ENCODE measurements at places on chromosomes 5 and 9.

DNA sequence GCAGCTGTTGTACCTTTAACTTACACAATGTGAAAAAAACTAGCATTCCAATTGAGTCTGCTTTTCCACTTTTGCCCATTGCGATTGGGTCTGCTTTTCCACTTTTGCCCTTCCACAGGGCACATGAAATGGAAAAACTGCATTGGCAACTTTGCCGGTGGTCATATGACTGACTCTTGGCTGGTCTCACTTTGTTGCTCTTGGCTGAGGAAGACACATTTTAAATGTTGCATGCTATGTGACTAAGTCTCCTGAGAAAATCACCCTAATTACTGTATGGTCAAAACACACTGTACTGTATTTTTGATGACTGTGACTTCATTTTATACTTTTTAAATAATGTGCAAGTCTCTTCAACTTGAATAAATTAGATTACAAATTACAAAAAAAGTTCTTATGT, 1.6 kb upstream of the OXCT1 start:
- DNase-seq = no peak

DNA sequence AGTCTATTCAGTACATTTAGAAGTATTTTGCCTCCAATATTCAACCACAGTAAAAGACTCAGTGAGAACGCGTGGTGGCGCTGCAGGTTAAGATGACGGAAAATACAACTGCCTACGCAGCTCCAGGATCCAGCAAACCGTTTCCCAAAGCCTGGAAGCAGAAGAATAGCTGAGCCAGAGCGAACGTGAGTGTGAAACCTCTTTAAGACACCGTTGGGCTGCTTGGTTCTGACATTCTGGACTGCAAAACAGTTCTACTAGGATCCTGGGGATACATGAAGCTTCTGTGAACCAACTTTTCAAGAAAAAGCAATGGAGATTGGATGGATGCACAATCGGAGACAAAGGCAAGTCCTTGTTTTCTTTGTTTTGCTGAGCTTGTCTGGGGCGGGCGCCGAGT, at the start of gene PCDHB16:
TSS of gene PCDHB16 (plus strand) at position 140 of the 400 bp plus-strand sequence. CDS start at position 313, 173 bp downstream.
- DNase-seq = no peak

DNA sequence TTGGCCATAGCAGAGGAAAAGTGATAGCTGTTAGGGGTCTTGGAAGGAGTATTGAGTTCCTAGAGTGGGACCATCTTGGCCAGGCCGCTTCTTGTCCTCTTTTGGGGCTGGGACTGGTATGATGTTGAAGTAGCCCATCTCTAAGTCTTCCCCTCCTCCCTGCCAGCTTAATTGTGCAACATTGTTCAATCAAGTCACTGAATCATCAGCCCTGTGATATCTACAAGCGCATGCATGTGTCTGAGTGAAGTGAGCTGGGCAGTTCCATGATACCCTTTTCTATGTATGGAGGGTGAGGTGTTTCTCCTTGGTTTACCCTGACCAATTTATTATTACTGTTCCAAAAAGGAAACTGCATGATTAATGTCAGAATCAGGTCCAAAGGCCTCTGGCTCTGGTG, 112.2 kb downstream of the C9orf152 start:
- no peak for DNase-seq

GRCh38 chr5:179799644-179799973, 5.8 kb downstream of the LTC4S start:
- no peak for DNase-seq

Data from stimulated activated CD8-positive, alpha-beta memory T cell treated with anti-CD3 and anti-CD28 coated beads, Interleukin-7, amount 100 ng/mL, for 1 hour (primary cell).